ENCODE measurements at places on chromosomes 6 and 20. TPM values are rescaled to one million over a fixed set of nuclear protein-coding genes. Genes with fewer than 3 reads are reported as not detected.

- DNase-seq: peak; percentile 53
Measured at GRCh38 chr6:112466373-112467151, 119.4 kb downstream of the RFPL4B start.

DNA sequence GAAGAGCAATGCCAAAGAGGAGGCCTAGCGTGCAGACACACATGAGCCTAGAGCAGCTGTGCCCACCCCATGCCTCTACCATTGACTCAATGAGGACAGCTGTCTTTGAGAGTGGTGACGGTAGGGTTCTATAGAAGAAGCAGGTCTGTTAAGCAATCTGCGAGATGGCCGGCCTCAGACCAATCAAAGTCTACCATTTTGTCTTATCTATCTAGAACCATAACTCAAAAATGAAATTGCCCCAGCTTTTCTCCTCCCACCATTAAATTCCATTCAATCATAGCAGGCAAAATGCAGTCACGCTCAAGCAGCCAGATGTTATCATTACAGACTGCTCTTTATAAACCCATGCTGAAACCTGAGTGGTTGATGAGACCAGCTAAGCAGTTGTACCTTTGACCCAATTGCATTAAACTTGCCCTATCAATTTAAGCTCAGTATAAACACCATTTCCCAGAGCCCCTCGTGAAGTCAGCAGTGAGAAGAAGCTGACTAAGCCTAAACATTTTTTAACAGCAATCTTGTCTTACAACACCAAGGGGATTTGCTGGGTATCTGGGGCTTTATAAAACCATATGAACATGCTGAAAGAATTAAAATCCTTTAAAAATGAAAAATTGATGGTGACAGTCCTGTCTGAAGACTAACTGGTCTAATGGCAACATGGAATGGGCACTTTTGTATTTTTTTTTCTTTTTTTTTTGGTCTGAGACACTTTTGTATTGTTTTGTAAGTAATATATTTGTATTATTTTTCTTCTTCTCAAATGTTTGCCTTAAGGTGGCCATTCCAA is 57.5 kb downstream of the FOXC1 start:
- DNase-seq: no peak

GRCh38 chr6:53179961-53180651 is 31.5 kb upstream of the GCM1 start:
- no peak for DNase-seq

GRCh38 chr6:88584581-88585275 is 378.7 kb downstream of the RNGTT start:
- DNase-seq: no peak

PTK7 gene
- total RNA-seq: 81.3 TPM

- DNase-seq: no peak
Measured at GRCh38 chr6:119132261-119132981, 54.0 kb upstream of the FAM184A start.

DNA sequence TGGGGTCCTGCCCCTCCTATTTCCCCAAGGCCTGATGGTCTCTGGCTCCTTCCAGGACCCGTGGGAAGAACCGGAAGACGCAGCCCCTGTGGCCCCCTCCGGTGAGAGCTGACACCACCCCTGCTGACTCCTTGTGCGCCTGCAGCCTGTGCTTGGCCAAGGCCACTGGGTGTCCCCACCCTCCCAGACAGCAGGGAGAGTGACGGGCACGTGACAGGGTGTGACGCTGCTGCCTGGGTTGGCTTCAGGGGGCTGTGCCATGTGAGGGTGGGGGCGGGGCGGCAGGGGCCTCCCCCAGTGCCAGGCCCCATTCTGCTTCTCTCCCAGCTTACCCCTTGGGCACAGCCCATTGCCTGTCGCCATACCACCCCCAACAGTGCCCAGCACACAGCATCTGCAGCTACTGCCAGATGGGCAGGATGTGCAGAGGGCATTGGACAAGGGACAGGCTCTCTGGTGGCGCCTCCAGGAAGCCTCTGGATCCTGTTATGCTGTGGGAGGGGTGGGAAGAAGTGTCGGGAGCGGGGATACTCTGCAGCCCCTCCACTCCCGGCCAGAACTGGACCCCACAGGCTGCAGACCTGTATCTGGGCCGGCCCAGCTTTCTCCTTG is 2.9 kb downstream of the BIRC7 start:
- DNase-seq: no peak

DNA sequence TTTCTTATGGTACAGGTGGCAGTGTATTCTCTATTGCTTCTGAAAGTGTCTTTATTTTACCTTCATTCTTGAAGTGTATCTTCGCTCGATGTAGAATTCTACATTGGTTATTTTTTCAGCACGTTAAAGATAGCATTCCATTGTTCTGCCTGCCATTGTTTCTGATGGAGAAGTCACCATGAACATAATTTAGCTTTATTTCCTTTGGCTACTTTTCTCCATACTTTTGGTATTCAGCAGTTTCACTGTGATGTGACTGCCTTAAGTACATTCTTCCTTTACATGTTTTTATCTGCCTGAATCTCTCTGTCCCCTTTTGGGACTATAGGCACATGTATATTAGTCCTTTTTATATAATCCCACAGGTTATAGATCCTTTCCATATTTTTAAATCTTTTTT is 19.0 kb downstream of the ZNF133 start:
- DNase-seq: no peak

GRCh38 chr20:21719592-21720214 is 14.2 kb downstream of the PAX1 start:
- peak; percentile 55 for DNase-seq

HLA-DMB gene
- 2.1 TPM for total RNA-seq

DLK2 gene
- total RNA-seq: 1.3 TPM

GRCh38 chr6:149150801-149151398 is 166.6 kb upstream of the TAB2 start:
- no peak for DNase-seq

DNA sequence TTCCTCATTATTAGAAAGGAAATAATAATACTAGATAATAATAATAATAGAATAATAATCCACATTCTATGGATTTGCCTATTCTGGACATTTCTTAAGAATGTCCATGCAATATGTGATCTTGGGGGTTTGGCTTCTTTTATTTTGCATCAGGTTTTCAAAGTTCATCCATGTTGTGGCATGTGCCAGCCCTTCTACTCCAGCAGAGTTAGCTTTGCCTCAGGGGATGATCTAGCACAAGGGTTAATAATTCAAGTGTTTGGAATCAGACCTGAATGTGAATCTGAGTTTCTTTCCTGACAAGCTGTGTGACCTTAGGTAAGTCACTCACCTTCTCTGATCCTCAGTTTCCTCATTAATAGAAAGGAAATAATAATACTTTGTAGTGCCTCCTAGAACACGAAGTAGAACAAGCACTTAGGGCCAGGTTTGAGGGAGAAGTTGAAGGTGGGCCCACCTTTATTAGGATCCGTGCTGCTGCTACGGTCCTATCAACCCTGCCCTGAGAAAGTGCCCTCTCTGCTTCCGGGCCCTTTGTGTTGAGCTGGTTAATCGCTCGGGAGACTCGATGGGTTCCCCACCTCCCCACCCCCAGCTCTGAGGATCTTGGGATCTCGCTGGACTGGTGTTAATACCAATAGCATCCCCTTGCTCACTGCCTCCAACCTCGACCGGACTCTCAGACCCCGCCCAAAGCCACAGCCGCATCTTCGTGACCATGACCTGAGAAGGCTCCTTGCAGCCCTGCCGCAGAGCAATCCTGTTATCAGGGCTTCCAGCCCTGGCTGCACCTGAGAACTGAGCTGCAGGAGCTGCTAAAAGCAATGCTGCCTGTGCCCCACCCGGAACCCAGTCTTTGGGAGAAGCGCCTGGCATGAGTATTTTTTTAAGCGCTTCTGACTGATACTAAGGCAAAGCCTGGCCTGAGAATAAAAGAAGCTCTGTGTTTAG is 26.9 kb downstream of the RBM38 start:
- DNase-seq: no peak

RBM24 gene
- total RNA-seq: 3.1 TPM

DNA sequence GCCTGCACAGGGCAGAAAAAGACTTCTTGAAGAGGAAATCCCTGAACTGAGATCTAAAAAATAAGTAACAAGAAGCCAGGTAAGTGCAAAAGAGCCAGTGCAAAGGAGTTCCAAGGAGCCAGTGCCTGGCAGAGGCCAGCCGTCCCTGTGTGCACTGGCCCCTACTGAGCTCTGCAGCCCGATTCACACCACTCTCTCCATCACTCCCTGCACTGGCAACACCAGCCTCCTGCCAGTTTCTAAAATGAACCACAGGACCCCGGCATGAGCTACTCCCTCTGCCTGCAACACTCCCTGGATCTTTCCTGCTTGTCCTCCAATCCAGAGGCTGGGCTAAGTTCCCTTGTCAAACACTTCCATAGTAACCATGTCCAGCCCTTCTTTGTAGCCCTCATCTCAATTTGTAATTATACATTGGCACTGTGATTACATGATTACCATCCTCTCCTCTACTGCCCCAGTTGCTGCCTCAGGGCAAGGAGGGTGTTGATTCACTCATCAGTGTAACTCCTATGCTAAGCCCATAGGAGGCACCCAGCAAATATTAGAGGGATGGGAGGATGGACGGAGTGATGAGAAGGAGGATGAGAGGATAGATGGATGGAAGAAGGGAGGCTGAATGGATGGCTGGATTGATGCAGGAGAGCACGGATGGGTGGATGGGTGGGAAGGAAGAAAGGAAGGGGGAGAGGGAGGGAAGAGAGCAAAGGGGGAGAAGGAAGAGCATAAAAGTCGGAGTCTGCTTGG is 49.3 kb downstream of the SIRPA start:
- DNase-seq: no peak

GRCh38 chr6:159533568-159533967 is 159.5 kb downstream of the SOD2 start:
- no peak for DNase-seq

TREM1 gene
- total RNA-seq: not detected
